ENCODE measurements at places on chromosomes 3 and 15. TPM values are rescaled to one million over a fixed set of nuclear protein-coding genes. Genes with fewer than 3 reads are reported as not detected.

TMC3 gene
- total RNA-seq: not detected

GRCh38 chr3:50602595-50603191 lies 8.9 kb downstream of the CISH start:
- no peak for DNase-seq

- DNase-seq: no peak
Measured at GRCh38 chr3:128727996-128728395, 2.0 kb downstream of the RAB7A start.

GALNT15 gene
- 10.3 TPM for total RNA-seq

- no peak for DNase-seq
Measured at GRCh38 chr3:188234132-188234531, 80.2 kb downstream of the LPP start.

CPNE9 gene
- 0.90 TPM for total RNA-seq

DNA sequence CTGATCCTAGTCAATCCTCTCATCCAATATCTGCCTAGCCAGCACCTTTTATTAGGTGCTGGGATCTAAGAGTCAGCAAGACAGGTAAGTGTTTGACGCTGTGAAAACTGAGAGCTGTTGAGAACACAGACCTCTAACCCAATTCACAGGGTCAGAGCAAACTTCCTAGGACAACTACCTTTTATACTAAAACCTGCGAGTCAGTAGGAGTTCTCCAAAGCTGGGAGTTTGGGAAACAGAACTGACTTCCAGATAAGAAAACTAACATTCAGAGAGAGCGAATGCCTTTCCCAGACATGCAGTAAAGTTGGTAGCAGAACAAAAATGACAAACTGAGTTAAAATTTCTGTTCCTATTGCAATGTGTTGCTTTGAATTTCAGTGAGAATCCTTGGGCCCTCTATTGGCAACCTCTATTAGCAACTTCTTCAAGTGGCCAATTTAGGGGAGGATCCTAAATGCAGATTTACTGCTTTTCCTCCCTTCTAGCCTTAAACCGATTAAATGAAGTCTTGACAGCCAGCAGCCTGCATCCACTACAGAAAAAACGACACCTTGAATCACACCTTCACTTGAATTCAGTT lies 11.3 kb downstream of the NR2E3 start:
- no peak for DNase-seq

DNA sequence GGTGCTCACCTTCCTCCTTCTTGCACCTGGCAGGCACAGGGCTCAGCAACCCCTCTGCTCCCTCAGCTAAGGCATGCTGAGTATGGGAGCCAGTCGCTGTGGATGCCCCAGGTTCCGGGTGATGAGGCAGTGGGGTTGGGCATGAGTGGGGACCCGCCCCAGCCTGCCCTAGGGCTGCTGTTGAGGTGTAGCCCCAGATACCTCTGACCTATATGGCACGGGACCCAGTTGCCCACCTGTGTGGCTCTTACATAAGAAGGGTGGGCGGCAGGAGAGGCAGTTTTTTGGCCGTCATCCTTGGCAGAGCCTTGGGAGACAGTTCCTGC lies 21.0 kb downstream of the ACSBG1 start:
- no peak for DNase-seq

Data from upper lobe of right lung (tissue), 1 donor.